Activated CD4-positive, CD25-positive, alpha-beta regulatory T cell treated with anti-CD3 and anti-CD28 coated beads, Interleukin-2, amount 50 U/mL, for 72 hours (primary cell): ENCODE measurements at places on chromosomes 13 and 19.

DNA sequence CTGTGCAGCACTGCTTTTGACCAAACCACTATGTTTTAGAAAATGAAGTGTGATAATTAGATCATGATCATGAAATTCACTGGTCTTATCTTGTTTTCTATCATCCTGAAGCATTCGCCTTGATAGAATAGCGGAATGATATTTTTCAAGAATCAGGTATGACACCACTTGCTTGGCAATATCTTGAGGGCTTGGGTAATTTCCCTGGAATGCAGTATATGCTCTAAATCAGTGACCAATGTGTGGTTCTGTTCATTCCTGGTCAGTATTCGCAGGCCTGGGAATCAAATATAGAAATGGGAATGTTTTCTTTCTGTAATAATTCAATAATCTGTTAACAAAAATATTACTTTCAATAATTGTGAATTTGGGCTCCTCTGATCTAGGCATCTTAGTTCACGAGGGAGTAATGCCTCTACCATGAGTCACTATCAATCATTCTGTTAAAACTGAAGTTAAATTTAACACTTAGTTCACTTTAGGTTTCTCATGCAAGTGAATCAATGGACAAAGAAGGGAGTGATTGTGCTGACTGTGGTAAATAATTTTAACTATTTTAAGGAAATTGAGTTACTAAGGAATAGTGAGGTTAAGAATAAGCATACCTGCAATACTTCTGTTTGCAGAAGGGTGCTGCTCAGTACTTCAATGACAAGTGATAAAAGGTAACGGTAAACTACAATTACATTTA, 137.9 kb downstream of the PCDH20 start:
- DNase-seq: no peak

DNA sequence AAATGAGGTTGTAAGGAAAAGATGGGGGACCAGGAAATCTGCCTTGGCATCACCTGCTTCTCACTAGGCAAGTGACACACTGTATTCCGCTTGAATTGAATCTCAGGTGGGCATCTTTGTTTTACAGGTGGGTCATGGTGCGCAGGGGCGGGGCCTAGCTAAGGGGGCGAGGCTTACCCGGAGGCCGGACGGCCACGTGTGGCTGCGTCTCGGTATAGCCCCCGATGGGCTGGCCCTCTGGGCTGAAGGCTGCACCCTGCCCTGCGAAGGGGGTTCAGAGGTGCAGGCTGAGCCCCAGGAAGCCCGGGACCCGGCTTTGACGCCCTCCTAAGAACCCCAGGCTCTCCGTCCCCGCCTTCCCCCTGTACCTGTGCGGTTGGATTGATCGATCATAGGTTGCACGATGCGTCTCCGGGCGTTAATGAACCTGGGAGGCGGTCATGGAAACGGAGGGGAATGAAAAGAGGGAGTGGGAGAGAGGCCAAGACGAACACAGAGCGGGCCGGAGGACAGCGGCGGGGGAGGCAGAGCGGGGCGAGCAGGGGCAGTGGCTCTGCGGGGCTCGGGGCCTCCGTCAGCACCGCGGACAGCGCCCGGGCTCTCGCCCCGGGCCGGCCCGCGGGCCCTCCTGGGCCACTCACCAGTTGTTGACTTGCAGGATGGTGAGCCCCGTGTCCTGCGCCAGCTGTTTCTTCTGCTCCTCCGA, 12.5 kb downstream of the MEIS3 start:
- no peak for DNase-seq

DNA sequence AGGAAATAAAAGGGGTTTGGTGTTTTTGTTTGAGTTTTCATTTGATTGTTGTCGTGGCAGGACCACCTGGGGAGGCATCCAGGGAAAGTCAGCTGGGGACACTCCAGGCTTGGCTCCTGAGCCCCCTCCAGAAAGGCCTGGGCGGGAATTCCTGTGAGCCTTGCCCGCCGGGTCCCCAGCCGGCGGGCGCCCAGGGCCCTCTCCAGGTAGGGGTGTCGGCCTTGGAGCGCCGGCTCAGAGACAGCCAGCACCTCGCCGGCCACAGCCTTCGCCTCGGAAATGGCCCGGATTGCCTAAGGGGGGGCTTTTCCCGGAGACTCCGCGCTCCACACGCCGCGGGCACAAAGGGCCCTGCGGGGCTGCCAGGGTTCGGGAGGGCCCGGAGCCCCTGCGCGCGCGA, 125.0 kb downstream of the TNFRSF19 start:
- DNase-seq: no peak

DNA sequence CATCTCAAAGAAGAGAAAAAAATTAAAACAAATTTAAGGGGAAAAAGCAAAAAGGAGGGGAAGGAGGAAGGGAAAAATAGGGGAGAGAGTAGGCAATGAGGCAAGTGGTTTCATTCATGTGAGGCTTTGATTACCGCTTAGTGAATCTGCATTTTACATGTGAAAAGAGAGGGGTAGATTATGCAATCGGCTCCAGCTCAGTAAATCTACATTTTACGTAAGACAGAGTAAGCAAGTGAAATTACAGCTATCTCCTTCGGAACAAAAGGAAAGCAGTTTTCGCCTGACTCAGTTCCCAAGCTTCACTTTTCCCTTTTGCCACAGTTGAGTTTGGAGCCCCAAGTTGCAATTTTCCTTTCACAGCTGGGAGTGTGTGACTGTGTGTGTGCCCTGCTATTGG, 16.0 kb upstream of the OLFM2 start:
- DNase-seq: no peak

- no peak for DNase-seq
These were observed 172.4 kb downstream of the LACC1 start for GRCh38 chr13:44051918-44052675.

GRCh38 chr13:98839856-98840769, 87.6 kb upstream of the SLC15A1 start:
- DNase-seq: peak; percentile 37

- no peak for DNase-seq
These were observed 521.8 kb downstream of the MYO16 start for GRCh38 chr13:109151255-109151654.

DNA sequence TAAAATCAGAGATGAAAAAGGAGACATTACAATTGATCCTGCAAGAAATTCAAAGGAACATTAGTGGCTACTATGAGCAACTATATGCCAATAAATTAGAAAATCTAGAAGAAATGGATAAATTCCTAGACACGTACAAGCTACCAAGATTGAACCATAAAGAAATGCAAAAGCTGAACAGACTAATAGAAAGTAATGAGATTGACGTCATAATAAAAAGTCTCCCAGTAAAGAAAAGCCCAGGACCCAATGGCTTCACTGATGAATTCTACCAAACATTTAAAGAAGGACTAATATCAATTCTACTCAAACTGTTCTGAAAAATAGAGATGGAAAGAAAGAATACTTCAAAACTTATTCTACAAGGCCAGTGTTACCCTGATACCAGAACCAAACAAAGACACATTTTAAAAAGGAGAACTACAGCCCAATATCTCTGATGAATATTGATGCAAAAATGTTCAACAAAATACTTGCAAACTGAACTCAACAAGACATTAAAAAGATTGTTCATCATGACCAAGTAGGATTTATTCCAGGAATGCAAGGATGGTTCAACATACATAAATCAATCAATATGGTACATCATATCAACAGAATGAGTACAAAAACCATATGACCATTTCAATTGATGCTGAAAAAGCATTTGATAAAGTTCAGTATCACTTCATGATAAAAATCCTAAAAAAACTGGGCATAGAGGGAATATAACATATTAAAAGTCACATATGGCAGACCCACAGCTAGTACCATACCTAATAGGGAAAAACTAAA, 35.8 kb downstream of the UQCRFS1 start:
- DNase-seq: no peak

- DNase-seq: no peak
These were observed 34.9 kb downstream of the AP1M1 start for GRCh38 chr19:16232568-16232967.

- DNase-seq: no peak
These were observed 1422.4 kb upstream of the MIR17HG start for GRCh38 chr13:89925107-89925506.

DNA sequence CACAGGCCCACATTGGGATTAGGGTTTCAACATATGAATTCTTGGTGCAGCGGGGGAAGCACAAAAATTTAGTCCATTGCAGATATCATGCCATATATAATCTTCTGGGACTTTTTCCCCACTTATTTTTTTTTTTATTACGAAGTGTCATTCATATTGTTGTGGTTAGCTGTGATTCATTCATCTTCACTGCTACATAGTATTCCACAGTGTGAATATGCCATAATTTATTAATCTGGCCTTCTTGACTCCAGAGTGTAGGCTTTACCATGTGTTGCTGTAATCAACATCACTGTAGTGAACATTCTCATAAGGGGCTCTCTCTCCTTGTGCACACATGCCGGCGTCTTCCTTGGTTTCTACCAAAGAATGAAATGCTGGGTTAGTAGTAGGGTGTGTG, 53.4 kb upstream of the RGCC start:
- DNase-seq: no peak

GRCh38 chr13:112182251-112182650, 115.3 kb downstream of the SOX1 start:
- no peak for DNase-seq

DNA sequence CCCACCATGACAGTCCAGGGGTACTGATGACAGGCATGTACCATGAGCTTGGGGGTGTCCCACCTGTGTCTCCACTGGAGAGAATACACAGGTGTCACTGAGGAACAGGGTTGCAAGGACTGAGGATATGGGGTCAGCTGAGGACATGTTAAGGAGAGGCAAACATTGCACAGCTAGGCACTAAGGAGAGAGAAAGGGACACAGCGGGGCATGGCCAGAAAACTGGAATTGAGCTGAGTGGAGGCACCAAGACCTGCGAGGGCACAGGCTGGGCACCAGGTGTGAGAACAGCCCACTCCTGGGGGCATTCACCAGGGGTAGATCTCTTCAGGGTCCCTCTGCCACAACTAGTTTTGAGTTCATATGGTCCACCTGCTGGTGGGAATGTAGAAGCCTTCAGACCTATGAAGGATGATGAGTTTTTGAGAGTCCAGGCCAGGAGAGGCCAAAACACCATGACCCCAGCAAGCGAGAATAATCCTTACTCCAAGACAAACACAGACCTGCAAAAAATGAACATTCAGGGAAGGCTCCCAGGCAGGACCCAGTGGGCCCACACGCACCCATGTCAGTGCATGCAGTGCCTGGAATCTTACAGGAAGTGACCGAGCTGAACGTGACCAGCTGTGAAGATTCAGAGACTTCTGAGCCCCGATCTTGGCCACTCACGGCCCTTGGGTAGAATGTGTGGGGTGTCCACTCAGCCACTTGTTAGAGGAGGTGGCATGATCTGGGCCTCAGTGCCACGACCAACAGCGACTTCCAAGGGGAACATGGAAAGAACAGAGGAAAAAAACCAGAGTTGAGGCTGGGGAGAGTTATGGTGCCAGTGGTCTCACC, 1.4 kb upstream of the ZNF584 start:
- no peak for DNase-seq

- DNase-seq: no peak
These were observed 222.8 kb downstream of the PCDH20 start for GRCh38 chr13:61192826-61193225.

DNA sequence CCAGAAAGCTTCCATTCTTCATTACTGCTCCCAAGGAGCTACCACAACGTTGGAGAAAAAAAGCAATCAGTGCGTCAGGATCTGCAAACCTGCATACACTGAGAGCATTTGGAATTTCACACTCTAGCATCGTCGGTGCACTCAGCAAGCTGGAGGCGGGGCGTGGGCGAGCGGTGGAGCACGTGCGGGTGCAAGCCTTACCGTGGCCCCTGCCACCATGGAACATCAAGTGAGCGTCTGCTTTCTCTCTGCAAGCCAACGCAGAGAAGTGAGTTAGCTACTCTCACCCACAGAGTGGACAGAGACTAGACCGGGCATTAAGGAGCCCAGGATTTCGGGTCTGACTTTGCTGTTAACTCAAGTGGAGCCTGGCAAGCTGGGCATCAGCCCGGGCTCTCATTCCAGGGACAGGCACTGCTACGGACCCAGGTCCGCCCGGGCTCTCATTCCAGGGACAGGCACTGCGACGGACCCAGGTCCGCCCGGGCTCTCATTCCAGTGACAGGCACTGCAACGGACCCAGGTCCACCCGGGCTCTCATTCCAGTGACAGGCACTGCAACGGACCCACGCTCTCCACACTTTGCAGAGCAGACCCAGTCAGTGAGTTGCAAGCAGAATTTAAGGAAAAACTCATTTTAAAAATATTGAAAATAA, 124.1 kb upstream of the SPACA7 start:
- DNase-seq: no peak

DNA sequence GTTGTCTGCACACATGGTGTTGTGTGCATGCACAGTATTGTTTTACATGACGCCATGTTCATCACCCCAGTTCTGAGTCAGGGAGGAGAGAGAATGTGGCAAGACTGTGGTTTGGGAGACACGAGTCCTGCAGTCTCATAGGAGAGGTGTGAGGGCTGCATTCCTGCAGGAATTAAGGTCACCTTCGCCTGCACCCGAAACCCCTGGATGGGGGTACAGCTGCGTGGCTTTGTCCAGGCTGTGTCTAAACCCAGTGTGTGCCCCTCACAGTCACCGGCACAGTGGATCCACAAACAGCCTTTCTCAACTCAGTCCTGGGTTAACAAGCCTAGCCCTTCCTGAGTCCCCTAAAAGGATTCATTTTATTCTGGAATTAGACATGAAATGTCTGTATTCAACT, 5.7 kb downstream of the ADPRHL1 start:
- DNase-seq: no peak

DNA sequence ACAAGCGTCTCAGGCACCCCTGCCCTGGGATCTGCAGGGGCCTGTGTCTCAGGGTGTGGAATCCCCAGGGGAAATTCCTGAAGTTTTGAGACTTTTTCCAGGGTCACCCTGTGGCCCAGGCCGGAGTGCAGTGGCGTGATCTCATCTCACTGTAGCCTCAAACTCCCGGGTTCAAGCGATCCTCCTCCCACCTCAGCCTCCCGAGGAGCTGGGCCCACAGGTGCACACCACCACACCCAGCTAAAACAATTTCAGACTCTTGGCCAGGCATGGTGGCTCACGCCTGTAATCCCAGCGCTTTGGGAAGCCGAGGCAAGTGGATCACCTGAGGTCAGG, 4.0 kb downstream of the CAPN12 start:
- DNase-seq: no peak

DNA sequence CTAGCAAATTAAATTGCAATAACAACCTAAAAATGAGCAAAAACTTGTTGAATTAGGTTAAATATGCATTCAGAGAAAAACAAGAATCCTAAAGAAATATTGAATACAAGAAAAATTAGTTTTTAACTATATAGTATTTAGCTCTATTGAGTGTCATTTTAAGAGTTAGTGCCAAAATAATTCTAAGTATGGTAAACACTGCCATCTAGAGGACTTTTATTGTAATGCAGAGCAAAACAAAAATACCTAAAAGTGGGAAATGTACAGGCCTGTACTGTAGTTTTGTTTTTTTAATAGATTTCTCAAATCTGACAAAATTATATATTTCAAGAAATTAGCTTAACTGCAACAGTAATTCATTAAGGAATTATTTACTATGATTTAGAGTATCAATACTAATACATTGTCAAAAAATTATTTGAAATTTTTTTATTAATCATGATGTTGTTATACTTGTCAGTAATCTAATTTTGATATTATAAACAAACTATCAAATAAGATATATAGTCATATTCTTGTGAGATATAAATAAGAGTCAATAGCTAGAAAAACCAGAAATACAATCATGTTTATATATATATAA, 8.2 kb upstream of the PCDH9 start:
- no peak for DNase-seq

- peak; percentile 87 for DNase-seq
These were observed 11.6 kb upstream of the NFIX start for GRCh38 chr19:12983542-12984142.

GRCh38 chr19:13861392-13861713, 15.6 kb upstream of the NANOS3 start:
- no peak for DNase-seq

- no peak for DNase-seq
These were observed 36.8 kb downstream of the UFM1 start for GRCh38 chr13:38386421-38386820.
